ENCODE measurements at places on chromosomes 5 and 9.

- DNase-seq: no peak
These were observed 128.9 kb downstream of the BARX1 start for GRCh38 chr9:93826209-93826608.

DNA sequence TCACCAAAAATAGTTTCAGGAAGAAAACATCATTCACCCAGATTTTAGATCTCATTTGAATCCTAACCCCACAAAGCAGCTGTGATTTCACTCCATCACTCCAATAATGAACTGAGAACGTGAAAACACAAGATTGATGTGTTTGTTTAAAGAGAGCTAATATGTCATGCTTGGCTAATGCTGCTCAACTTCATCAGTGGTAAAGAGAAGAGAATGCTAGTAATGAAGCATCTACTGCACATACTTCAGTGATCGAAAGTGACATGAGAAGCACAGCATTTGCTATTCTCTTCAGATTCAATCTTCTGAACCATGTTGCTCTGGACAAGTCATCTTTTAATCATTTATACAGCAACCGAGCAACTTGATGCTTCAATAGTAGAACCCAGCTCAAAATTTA, 874.7 kb downstream of the EFNA5 start:
- no peak for DNase-seq

DNA sequence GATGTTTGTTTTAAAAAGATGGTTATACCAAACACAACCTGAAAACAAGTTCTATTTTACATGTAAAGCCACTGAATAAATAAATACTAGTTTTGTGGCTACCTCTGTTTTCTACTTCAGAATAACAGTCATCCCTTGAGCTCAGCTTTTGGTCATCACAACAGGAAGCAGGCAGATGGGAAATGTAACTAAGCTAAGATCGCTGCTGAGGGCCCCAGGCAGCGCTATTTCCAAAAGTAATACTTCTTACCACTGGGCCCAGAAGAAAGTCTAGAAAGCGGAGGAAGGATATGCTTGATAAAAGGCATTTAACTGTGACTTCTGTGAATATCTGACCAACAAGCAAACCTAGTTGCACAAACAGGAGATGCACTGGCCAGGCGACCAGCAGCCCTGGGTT, 61.4 kb downstream of the SERINC5 start:
- no peak for DNase-seq

GRCh38 chr9:31677415-31677814, 707.0 kb upstream of the ACO1 start:
- DNase-seq: no peak

DNA sequence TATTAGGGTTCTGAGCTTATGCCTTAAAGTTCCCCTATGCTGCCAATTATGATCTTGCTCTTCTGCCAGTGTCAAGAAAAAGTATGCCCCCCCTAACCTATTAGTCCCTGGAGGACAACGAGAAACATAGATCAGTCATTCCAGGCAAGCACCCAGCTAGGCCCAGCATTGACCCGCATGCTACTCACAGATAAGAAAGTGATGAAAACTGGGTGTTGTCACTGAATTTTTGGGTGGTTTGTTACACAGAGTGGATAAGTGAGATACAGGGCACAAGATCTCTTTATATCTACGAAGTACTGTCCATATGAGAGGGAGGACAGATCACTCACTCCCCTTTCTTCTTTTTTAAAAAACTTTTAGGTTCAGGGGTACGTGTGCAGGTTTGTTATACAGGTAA, 6.4 kb upstream of the TEX48 start:
- no peak for DNase-seq

- no peak for DNase-seq
These were observed 45.3 kb upstream of the CDK5RAP2 start for GRCh38 chr9:120625222-120625621.

GRCh38 chr9:127183814-127184582, 61.6 kb upstream of the ANGPTL2 start:
- DNase-seq: no peak

GRCh38 chr5:118891252-118891651, 97.1 kb downstream of the DTWD2 start:
- DNase-seq: no peak

DNA sequence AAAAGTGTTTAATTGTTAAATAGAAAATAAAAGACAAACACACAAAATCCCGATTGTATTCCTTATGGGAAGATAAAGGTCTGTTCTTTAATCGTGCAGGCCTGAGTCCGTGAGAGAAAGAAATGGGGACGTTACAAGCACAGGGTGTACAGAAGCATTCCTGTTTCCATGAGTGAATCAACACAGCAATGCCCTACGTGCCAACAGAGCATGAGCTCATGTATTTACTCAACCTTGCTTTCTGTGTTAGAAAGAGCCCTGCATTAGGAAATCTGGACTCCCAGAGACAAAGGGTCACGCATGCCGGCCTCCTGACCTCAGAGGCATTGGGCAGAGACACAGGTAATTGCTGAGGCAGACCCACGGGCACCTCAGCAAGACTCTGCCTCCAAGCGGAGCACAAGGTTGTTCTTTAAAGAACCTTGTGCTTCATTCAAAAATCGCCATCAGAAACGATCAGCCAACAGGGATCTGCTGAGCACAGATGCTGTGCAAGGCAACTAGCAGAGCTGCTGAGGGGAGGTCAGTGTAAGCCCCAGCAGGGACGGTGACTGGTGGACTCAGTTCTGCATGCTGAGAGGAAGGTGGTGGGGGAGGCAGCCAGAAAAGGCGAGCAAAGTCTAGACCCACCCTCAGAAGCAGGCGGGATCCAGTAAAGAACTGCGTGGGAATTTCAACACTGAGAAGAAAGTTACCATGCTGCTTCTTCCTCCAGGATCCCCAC, 101.0 kb downstream of the TLE1 start:
- DNase-seq: no peak

GRCh38 chr5:112217843-112218579, 201.1 kb downstream of the EPB41L4A start:
- no peak for DNase-seq

DNA sequence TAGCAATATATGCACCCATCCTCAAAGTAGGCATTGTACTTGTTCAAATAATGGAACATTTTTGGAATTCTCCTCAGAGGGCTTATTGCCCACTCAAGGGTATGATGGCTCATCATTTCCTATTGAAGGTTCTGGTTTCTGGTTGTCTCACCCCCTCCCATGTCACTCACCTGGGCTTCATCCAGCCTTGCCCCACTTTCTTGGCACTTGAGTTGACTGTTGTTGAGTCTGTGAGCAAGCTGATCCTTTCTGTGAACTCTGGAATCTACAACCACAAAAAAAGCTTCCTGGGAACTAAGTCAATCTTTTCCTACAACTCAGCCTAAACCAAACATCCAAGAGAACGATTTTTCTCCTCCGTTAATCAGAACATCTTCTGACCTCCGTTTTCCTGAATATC, 73.9 kb upstream of the ANKH start:
- no peak for DNase-seq

DNA sequence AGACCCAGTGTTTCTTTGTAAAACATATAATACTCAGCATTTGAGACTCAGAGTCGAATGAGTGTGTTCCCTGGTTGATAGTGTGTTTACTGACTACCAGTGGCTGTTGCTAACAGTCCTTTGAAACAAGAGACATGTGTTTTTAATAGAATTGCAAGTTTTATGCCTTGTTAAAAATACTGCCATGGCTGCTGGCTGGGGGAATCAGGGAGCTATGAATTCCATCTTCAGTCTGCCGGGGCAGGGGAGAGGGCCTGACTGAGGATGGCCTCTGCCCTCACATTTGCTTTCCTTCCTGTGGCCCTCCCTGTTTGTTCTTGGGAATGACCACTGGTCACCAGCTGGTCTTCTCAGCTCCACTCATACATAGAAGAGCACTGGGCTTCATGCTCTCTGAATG, 63.8 kb downstream of the PDZD2 start:
- DNase-seq: no peak

DNA sequence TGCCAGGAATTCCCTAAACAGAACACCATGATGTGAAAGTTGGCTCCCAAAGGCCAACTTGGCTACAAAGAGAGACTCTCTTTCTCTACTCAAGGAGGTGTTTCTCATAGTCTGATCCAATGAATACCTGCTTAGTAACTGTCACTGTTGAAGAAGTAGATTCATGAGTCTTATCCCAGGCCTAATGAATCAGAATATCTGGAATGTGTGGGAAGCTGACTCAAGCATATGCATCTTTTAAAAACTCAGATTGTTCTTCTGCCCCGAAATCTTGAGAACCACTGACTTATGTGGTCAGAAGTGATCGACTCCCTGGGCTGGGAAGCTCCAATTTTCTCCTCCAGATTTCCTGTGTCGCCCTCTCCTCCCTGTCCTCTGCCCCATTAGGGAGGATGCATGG, 345.6 kb downstream of the PLK2 start:
- no peak for DNase-seq

DNA sequence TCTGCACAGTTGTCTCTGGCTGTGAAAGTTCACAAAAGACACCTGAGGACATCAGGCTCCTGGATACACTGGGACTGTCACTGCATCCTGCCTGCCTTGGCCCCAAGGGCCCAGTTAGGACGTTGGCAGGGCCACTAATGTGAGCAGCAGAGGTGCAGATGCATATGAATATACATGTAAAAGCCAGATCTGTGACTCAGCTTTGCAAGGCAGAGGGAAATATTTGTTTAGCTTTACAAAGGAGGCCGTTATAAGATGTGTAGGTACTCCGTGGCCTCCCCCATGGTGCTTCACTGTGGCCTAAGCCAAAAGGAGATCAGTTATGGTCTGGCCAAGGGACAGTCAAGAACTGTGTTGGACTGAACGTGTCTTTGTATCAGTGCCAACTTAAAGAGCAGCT, 4.1 kb upstream of the C1QTNF3 start:
- no peak for DNase-seq

- DNase-seq: peak; percentile 42
These were observed 18.8 kb downstream of the SMIM32 start for GRCh38 chr5:136174021-136174659.

DNA sequence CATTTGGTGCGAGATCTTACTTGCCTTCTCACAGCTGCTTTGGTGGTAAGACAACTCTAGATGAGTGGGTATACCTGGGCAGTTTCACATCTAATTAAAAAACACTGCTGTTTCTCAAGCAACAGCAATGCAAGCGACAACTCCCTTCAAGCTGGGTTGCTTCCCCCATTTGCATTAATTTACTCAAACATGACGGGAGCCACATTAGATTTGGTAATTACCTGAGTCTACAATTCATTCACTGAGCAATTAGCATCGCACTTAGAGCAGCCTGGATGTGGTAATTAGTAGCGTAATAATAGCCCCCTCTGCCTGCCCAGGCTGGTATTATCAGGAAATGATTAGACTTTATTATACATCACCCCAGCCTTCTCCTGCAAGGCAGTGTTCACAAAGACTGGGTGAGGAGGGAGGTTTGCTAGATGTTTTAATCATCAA, 73.4 kb downstream of the FBXO38 start:
- no peak for DNase-seq

- peak; percentile 58 for DNase-seq
These were observed 755 bp downstream of the DND1 start for GRCh38 chr5:140672455-140673186.

DNA sequence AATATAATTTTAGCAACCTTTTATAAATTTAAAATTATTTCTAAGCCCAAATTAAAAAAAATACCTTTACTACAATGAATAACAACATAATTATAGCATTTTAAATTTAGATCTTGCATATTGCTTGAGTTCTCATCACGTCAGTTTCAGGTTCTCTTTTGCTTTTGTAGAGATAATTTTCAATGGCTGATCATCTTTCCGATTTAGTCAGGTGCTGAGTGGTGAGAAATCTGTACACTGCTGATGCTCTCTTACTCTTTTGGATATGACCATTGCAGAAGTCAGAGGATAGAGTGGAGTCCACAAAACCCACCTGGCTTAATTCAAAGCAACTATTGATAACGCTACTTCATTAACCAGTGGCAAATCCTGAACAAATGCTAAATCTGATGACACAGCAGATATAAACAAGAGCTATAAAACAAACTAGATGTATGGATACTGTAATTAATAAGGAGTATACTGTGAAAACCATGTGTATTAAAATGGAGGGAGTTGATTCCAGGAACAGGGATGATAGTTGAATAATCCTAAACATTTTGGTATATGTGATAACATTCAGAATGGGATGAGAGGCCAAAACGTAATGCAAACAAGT, 394.8 kb downstream of the CSNK1G3 start:
- DNase-seq: no peak

DNA sequence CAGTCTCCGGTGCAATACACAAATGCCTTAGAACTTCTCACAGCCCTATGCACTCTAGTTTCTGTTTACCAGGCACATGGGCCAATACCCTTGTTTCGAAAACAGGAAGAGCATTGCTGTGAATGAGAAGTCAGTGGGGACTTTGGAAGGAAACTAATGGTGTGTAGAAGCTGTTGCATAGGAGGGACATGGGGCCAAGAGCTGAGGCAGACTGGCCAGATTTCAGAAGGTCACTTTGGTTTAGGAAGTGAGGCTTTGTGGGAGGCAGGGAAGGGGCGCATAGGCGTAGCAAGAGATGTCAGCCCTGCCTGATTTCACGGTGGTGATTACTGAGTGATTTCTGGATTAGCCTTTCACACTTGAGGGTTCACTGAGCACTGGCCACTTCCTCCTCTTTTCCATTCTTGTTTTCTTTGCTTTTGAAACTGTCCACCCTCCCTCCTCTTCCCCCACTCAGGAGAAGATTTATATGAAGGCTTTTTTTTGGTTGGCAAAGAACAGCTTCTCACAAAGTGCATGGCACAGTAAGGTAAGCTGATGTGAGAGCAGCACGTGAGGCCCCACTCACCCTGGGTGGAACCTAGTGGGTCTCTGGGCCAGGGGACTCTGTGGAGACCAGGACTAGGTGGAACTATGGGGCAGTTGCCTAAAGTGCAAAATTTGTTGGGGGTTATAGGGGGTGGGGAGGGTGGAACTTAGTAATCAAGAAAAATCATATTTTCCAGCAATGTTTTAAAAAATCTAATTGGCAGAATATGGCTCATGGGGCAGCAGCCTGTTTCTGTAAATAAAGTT, 6.1 kb upstream of the TMEM252 start:
- peak; percentile 97 for DNase-seq

- DNase-seq: no peak
These were observed 55.2 kb downstream of the NFIB start for GRCh38 chr9:14258660-14259239.

DNA sequence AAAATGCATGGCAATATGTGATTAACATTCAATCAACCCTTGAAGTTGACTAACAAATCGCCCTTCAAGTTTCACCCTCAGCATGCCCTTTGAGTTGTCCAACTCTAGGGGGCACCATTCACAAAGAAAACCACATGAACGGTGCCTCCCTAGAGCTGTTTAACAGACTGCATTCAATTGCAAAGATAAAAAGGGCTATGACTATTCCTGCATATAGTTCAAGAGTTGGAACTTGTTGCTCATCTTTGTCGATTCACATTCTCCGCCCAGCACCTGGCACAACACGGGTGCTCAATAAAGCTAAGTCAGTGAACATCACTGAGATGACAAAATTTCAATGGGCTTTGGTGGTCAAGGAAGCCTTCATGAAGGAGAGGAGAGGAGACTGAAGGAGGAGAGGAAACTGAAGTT, 69.6 kb upstream of the SLC30A5 start:
- peak; percentile 15 for DNase-seq

DNA sequence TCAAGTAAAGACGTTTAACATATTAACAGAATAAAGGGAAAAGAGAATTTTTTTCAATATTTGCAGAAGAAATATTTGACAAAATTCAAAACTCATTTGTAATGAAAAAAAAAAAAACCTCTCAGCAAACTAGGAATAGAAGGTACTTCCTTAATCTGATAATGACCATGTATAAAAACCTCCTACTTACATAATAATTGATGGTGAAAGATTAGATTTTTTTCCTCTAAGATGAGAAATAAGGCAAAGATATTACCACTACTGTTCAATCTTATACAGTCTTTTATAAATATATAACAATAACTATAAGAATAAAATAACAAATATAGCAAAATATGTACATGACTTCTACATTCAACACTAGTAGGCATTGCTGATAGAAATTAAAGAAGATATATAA, 424.6 kb upstream of the KLF4 start:
- peak; percentile 76 for DNase-seq
